ENCODE measurements at places on chromosomes 1 and 21.

GRCh38 chr1:24481843-24482610 is 20.6 kb upstream of the RCAN3 start:
- DNase-seq: no peak

- no peak for DNase-seq
Measured at GRCh38 chr1:245605480-245606156, 450.8 kb downstream of the KIF26B start.

- no peak for DNase-seq
Measured at GRCh38 chr1:95304803-95305202, 70.8 kb downstream of the RWDD3 start.

DNA sequence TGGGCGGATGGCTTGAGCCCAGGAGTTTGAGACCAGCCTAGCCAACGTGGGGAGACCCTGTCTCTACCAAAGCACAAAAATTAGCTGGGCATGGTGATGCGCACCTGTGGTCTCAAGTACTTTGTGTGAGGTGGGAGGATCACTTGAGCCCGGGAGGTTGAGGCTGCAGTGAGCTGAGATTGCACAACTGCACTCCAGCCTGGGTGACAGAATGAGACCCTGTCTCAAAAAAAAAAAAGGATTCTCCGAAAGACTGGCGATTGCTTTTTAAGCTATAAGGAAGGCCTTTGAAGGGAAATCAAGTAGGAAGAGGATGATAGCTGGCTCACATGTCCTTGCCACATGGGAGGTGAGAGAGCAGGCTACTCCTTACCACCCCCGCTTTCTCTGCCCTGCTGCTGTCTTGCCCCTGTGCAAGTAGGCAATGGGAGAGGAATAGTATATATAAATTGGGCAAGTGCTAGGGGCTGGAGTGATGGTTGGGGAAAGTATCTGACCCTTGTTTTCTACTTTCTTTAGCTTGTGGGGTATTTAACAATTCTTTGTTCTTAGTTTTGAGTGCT is 3.8 kb upstream of the LAMTOR5 start:
- no peak for DNase-seq

GRCh38 chr1:146007489-146008133 is 11.2 kb upstream of the TXNIP start:
- DNase-seq: no peak

GRCh38 chr1:94090761-94091160 is 30.2 kb downstream of the ABCA4 start:
- peak; percentile 87 for DNase-seq

GRCh38 chr1:108828074-108828961 is 28.6 kb downstream of the AKNAD1 start:
- peak; percentile 90 for DNase-seq

GRCh38 chr1:39484564-39484963 is 6.9 kb upstream of the BMP8A start:
- DNase-seq: no peak

All from mesendoderm (in vitro differentiated cells).